Stimulated activated CD8-positive, alpha-beta memory T cell treated with anti-CD3 and anti-CD28 coated beads, Interleukin-15, amount 100 ng/mL, for 24 hours (primary cell): ENCODE measurements at places on chromosomes 3 and 15.

DNA sequence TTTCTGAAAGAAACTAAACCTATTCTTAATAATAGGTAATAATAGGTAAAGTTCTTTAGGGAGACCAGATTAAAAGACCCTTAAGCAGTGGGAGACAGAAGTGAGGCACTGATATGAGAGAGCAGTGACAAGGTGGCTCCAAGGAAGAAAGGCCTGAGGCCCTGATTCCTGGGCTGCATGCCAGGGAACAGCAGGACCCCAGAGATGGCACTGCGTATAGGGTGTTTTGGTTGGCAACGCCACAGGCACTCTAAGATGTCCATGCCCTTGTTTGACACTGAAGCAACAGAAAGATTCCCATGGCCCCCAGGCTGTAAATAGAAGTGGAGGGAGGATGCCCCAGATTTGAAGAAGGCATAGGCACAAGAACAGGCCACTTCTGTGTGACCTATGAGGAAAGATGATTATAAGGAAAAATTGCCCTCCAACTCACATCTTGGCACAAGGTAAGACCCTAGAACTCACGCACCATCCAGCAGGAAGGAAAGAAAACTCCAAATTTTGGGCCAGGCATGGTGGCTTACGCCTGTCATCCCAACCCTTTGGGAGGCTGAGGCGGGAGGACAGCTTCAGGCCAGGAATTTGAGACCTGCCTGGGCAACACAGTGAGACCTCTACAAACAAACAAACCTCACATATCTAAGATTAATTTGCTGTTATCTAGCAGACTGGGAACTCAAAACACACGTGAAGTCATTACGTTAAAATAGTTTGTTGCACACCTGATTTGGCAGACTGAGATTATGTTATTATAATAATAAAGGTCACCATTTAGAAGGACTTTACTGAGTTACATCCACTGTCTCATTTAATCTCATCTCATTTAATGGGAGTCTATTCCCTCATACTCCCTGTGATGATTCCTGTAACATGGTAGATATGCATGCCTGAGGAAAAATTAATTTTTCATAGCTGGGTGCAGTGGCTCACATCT lies 10.5 kb upstream of the BLM start:
- no peak for DNase-seq

- DNase-seq = no peak
Observed at GRCh38 chr3:16311960-16312451, 47.0 kb downstream of the OXNAD1 start.

- DNase-seq = no peak
Observed at GRCh38 chr15:97687654-97688053, 272.8 kb upstream of the ARRDC4 start.

DNA sequence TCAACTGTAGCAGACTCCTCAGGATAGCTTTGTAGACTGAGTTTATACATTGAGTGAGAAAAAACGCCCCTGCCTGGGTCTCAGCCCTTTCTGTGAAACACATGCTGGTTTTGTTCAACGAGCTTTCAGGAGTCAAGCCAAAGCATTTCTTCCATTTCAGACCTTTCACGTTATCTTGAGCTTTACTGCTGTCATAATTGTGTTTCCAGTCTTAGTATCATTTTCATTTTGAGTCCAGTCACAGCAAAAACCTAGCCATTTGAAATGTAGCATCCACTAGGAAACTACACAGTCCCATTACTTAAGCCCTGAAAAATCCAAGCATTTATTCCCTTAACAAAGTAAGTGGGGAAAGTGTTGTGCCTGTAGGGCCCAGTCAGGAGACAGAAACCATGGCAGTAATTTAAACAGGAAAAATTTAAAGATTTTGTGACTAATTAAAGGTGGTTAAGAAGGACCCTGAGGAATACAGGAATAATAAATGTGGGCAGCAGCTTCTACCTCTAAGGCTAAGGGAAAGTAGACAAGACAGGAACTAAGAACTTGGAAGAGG lies 110.1 kb upstream of the ABHD17C start:
- DNase-seq = no peak

- no peak for DNase-seq
Observed at GRCh38 chr3:52218937-52219650, 6.4 kb downstream of the TLR9 start.

DNA sequence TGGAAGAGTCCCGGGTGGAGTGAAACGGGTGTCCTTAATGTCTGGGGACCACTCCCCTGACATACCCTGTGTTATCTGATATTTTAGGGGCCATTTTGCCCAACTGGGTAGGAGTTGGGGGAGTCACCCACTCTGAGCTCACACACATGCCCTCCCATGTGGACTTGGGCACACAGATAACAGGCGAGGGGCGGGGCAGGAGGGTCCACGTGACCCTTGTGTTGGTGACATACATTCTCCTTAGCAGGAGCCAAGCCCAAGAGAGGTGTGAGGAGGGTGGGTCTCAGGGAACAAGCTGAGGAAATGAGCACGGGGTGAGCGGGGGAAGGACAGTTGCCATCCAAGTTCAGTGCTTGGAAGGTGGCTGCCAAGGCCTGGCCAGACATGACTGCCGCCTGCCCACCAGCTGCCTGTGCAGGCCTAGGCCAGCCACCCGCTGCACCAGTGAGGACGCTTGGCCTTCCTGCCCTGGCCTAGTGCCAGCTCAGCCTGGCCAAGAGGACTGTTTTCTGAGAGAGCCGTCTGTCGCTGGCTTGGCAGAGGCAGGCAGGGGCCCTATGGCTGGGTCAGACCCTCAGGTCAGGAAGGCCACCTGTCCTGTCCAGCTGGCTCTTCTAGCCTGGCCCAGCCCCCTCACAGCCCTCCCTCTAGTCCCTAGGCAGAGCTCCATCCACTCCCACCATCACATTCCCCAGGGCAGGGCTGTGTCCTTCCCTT lies 31.3 kb upstream of the TMEM115 start:
- DNase-seq = no peak

- DNase-seq = no peak
Observed at GRCh38 chr3:173395412-173396181, 1.9 kb upstream of the NLGN1 start.

DNA sequence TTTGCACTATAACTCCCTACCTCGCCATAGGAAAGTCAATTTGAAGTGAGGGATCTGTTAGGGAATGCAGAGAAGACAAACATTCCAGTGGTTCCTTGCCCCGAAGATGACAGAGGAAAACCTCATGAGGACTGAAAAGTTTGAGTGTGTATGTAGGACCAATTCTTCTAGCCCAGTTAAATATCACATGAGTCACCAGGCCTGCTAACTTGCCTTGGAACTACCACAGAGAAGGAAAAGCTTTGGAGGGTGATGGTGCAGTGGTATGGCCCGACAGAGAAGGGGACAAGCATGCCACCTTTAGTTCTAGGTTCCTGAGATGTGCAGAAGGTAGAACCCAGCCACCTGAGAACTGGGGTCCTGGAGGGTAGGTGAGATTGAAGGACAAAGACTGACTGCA lies 2.6 kb upstream of the UPK1B start:
- DNase-seq = no peak

DNA sequence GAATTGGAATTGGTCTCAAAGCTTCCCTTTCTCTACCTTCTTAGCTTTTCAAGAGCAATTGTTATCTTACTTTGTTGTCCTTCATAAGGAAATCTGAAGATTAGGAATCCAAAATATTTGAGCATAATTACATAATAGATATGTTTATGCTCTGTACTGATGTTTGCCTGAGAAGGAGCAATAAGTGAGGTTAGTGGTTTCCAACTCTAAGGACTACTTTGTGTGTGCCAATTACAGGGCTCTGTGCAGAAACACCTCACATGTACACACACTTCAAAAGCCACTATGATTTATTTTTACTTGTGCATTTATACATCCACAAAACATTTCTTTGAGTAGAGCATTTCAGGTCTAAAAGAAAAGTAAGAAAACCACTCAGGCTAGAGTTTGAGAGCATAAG lies 49.9 kb downstream of the MME start:
- no peak for DNase-seq

DNA sequence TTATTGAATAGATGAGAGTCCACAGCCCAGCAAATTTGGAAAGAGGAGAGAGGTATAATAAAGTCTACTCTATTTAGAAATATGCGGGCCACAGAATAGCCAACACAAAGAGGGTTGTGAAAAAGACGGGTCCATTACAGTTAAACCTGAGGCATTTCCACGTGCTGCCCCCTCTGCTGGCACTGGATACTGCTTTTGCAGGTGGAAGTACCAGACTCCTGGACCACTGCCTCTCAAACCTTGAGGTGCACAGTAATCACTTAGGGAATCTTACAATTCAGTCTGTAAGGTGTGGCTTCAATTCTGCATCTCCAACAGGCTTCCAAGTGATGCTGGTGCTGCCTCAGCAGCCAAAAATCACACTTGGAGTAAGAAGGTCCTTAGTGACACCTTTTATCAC lies 3.0 kb upstream of the TFDP2 start:
- no peak for DNase-seq

DNA sequence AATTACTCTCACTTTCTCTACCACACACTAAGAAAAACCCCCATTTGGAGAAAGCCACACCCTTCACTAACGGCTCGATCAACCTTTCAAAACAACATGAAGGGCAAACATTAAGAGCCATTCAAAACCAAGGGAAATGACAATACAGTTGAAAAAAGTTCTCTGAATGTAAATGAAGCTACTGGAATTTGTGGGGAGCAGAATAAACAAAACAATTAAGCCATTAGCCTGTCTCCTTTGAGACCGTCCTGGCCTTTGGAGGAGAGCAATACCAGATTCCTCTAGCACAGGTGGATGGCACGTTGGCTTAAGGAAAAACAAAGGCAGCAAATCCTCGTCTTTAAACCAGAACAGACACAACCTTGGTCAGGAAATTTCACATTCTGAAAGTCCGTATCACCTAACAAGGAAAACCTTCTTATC lies 18.7 kb downstream of the MYO1E start:
- DNase-seq = no peak

DNA sequence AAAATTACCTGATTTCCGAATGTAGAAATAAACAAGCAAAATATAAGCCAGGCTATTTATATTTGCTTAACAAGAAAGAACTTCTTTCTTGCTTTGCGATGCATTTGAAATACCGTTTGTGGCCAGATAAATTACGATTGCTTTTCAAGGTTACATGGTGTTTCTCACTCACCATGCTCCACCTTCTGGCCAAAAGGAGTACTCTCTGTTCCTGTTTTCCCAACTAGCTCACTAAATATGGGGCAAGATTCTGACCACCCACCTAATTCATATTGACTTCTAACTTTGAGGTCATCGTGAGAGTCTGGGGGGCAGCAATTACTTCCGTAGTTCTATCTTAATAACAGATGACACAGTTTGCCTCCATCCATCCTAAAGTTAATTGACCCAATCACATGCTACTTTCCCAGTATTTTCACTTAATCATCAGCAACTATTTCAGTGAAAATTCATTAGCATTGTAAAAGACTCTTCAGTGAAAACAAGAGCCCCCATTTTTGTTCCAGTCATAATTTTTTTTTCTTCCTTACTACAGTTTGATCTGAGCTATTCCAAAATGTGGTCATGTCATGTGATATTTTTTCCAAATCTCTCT lies 25.9 kb downstream of the ACP3 start:
- DNase-seq = no peak

- no peak for DNase-seq
Observed at GRCh38 chr15:67061811-67062368, 3.5 kb upstream of the SMAD3 start.
